ENCODE measurements at places on chromosomes 1 and 21. TPM values are rescaled to one million over a fixed set of nuclear protein-coding genes. Genes with fewer than 3 reads are reported as not detected.

DNA sequence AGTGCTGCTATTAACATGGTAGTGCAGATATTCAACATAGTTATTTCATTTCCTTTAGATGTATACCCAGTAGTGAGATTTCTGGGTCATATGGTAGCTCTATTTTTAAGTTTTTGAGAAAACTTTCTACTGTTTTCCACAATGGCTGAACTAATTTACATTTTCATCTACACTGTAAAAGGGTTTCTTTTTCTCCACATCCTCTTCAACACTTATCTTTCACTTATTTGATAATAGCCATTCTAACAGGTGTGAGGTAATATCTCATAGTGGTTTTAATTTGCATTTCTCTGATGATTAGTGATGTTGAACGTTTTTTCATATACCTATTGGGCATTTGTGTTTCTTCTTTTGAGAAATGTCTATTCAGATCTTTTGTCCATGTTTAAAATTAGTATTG, 149.8 kb downstream of the PDE4B start:
- DNase-seq = no peak

GRCh38 chr1:43783671-43784205, 76.4 kb downstream of the ST3GAL3 start:
- DNase-seq = no peak

DNA sequence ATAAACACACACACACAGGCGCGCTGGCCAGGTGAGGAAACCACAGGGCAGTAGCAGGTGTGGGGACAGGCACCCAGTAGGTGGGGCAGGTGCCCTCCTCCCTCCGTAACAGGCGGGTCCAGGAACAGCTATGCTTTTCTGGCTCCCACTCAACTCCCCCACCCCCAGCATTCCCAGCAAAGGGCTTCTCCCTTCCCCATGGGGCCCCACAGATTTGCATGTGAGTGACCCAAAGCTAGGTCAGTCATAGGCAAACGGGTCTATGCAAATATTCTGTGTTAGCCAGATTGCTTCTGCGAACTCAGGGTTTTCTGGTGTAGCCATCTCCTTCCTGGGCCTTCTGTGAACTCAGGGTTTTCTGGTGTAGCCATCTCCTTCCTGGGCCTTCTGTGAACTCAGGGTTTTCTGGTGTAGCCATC, 114.2 kb downstream of the SIK1 start:
- DNase-seq = no peak

Gene MARK1
- total RNA-seq = 18.8 TPM
